NCI-H524 treated with DMSO at 0.1 percent for 48 hours (cell line): ENCODE measurements at places on chromosomes 2 and 18.

DNA sequence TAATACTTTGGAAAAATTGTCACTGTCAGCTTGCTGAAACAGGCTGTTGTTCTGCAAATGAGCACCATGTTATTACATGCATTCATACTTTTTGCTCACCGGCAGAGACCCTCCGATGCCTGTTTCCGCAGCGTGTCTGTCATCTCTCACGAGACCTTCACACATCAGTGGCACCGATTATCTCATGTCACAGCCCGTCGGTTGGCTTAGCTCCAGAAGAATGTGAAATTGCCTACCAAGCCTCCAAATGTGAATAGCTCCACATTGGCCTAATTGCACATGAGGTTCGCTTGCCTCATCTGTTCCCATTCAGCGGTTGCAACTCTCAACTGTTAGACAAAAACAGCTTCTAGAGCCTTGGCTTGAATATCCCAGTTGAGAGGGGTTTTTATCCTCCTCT is 233.0 kb downstream of the ACTR3 start:
- DNase-seq: no peak

GRCh38 chr2:240208096-240208495 is 67.6 kb upstream of the OTOS start:
- no peak for DNase-seq

- no peak for DNase-seq
Measured at GRCh38 chr2:55115761-55116597, 65.7 kb upstream of the RTN4 start.

DNA sequence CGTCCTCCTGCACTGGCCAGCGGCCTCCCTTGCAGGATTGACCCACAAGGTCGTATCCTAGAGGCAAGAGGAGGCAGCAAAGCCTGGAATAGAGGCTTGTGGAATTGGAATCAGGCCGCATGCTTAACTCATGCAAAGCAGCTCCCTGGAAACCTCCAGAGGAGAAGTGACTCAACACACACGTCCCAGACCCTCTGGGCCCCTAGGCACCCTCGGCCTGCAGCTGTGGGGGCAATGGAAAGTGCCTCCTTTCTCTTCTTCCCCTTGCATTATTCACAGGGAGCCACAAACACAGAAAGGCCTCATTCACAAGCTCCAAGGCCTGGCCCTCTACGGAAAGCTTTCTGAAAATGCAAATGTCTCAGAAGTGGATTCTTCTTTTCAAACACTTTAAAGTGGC is 19.6 kb downstream of the SPATA3 start:
- no peak for DNase-seq
